ENCODE measurements at places on chromosomes 6 and 20.

- DNase-seq: no peak
Measured at GRCh38 chr20:16040742-16041141, 532.5 kb downstream of the KIF16B start.

- DNase-seq: no peak
Measured at GRCh38 chr6:15739353-15739752, 76.5 kb upstream of the DTNBP1 start.

- no peak for DNase-seq
Measured at GRCh38 chr6:12343122-12343439, 52.9 kb downstream of the EDN1 start.

DNA sequence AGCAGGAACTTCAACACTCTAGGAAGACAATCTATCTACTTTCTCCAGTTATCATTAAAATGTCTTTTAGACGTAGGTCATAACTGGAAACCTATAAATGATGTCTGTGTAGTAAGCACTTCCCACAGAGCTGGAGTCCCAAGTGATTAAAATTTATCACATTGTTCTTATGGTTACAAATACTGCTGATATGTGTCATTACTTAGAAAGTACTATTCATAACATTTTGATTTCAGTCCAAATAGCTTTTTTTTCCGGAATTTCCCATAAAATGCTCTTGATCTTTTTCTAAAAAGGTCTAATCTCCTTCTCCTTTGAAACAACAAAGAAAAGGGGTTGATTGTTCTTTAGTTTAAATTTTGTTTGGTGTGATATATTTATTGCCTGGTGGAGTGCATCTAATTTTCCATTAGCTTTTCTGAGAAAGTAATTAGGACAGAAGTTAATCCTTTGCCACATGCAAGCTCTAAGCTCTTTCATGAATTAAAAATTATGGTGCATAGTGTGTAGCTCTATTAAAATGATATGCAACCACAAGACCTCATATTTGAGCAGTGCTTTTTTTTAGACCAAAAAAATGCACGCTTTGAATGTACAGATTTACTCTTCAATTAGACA is 132.7 kb upstream of the TCF21 start:
- no peak for DNase-seq

DNA sequence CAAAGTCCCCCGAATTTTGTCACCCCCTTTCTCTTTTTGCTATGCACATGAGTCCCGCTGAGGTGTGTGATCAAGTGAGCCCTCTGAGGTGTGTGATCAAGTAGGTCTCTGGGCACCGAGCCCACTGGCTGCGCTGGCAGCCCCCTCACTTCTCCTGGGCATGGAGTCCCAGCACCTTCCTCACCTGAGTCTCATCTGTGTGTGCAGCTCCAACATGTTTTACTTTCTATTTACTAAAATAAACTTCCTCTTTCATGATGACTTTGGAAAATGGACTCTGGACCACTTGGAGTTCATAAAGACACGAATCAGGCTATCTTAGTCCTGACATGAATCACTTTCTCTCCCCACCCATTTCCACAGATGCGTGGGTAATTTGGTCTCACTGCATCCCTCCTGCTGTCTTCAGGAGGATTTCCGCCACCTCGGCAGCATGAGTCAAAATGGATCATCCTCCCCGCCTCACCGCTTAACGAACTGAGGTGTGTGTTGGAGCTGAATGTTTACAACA is 39.8 kb downstream of the PRDM1 start:
- no peak for DNase-seq

DNA sequence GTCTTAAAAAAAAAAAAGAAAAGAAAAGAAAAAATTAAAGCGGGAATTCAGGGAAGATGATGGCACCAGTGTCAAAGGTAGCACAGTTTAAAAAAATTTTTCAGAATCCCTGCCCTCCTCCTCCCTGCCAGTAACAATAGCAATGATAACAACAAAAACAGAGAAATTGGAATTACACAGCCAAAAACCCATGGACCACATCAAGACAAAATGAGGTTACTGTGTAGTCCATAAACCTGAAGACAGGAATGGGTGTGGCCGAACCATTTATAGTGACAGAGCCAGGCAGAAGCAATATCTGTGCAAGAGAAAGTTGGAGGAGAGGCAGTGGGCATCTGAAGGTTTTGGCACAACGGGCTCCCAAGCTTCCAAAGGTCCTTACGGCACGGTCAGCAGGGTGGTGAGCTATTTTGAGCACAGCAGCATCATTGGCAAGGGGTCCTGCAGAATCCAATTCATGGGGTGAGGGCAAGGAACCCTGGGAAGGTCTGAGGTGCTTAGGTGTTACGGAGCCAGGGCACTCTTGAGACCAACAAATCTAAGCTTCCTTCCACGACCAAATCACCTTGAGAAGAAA is 202.3 kb downstream of the GMPR start:
- no peak for DNase-seq

GRCh38 chr6:160791981-160792418 is 90.0 kb downstream of the PLG start:
- DNase-seq: no peak

GRCh38 chr6:12709116-12709515 is 7.5 kb upstream of the PHACTR1 start:
- DNase-seq: no peak

DNA sequence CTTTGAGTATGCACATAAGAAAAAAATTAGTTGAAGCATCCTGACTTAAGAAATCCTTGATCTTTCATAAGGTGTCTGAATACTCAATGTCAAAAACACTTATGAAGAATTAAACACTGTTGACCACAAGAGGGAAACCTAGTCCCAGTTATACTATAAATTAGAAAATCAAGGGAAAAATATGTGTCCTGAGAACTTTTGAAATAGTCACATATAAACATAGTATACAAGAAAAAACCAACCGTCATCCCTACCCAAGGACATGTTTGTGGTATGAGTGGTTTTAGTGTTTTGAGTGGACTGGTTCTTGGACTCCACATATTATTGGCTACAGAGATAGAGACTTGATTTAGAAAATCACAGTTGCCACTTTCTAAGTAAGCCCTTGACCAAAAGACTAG is 7.6 kb upstream of the HLA-DRA start:
- no peak for DNase-seq

- DNase-seq: no peak
Measured at GRCh38 chr20:20000211-20000968, 16.8 kb upstream of the NAA20 start.
